SJSA1 (cell line): ENCODE measurements at places on chromosomes 12 and 14. TPM values are rescaled to one million over a fixed set of nuclear protein-coding genes. Genes with fewer than 3 reads are reported as not detected.

The RND1 gene
- not detected in 2 replicates for total RNA-seq

The LRP1-AS gene
- not detected in 2 replicates for total RNA-seq

The KCNA1 gene
- not detected in 2 replicates for total RNA-seq

The CCT2 gene
- 365 and 382 TPM in 2 replicates for total RNA-seq

The ADSS1 gene
- total RNA-seq, result 0.06 and 0.34 TPM in 2 replicates

The KRT6C gene
- not detected in 2 replicates for total RNA-seq

The STON2 gene
- total RNA-seq, result 0.08 TPM in 1 of 2 replicates, not detected in the other

The KCNK10 gene
- not detected in 2 replicates for total RNA-seq

The ADAM20 gene
- 0.37 TPM in 1 of 2 replicates, not detected in the other for total RNA-seq

The LPAR5 gene
- total RNA-seq, result not detected in 2 replicates

The SERPINA10 gene
- not detected in 2 replicates for total RNA-seq

The MED6 gene
- total RNA-seq, result 20.1 and 36.6 TPM in 2 replicates

The RNASE1 gene
- not detected in 2 replicates for total RNA-seq

The METTL25 gene
- total RNA-seq, result 7.2 and 15.0 TPM in 2 replicates

- H3K4me3 ChIP-seq, result no peak overlapping the region
- H3K27ac ChIP-seq, result no peak overlapping the region
- peaks cover 13% of the 10 kb centered on the region for H3K4me1 ChIP-seq
- no peaks in the 10 kb centered on the region for H3K27me3 ChIP-seq
- no peaks in the 10 kb centered on the region for H3K36me3 ChIP-seq
Observed at GRCh38 chr12:115174920-115175319, 490.9 kb upstream of the TBX3 start.

GRCh38 chr12:100171248-100171647 is 28.6 kb upstream of the BLTP3B start:
- H3K27me3 ChIP-seq, result no peaks in the 10 kb centered on the region
- no peaks in the 10 kb centered on the region for H3K36me3 ChIP-seq
- DNase-seq, result no peak
- H3K4me1 ChIP-seq, result no peaks in the 10 kb centered on the region

GRCh38 chr14:90604356-90604755 is 207.5 kb downstream of the CALM1 start:
- peaks cover 12% of the 10 kb centered on the region; the same call in 1 of the 2 replicates for H3K4me1 ChIP-seq
- H3K27me3 ChIP-seq, result no peaks in the 10 kb centered on the region
- no peak for DNase-seq
- no peak overlapping the region for H3K4me3 ChIP-seq

GRCh38 chr14:96876747-96877146 is 79.6 kb downstream of the VRK1 start:
- H3K27me3 ChIP-seq, result no peaks in the 10 kb centered on the region; the same call in 1 of the 2 replicates
- no peak overlapping the region for H3K27ac ChIP-seq
- H3K4me1 ChIP-seq, result no peaks in the 10 kb centered on the region
- peaks cover 2% of the 10 kb centered on the region; the same call in 1 of the 2 replicates for H3K36me3 ChIP-seq
- no peak overlapping the region for H3K4me3 ChIP-seq

DNA sequence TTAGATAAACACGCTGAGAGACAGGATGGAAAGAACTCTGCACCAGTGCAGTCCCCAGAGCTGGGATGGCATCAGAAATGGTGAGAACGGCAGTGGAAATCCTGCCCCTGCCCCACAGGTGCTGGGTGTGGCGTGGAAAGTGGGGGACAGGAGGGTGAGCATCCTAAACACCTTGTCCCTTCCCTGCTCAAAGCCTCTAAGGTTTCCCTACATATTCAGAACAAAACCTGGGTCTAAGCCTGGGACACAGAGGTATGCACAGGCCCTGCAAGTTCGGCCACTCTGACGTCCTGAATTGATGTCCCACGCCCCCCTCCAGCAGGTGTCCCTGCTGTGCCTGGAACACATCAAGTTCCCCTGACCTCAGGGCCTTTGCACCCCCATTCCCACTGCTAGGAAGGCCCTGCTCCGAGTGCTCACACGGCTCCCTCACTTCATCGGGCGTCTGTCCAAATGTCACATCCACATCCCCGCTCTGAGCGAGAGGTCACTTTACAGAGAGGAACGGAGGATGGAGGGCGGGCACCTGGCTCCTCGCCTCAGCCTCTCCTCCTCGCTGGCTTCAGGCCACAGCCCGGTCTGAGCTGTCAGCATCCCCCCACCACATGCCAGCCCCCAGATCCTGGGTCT is 38.5 kb upstream of the SFSWAP start:
- H3K36me3 ChIP-seq, result no peaks in the 10 kb centered on the region
- H3K27me3 ChIP-seq, result peaks cover 22% of the 10 kb centered on the region
- DNase-seq, result no peak
- no peak overlapping the region for H3K27ac ChIP-seq
- no peaks in the 10 kb centered on the region for H3K4me1 ChIP-seq
- no peak overlapping the region for H3K4me3 ChIP-seq

GRCh38 chr14:85088192-85088591 is 441.8 kb upstream of the FLRT2 start:
- H3K27me3 ChIP-seq, result no peaks in the 10 kb centered on the region
- no peak overlapping the region for H3K4me3 ChIP-seq

GRCh38 chr14:64788706-64789105 is 84.5 kb downstream of the PLEKHG3 start:
- peaks cover 38% of the 10 kb centered on the region for H3K4me1 ChIP-seq
- H3K4me3 ChIP-seq, result no peak overlapping the region
- no peak for DNase-seq
- H3K27me3 ChIP-seq, result no peaks in the 10 kb centered on the region
- no peaks in the 10 kb centered on the region for H3K36me3 ChIP-seq

DNA sequence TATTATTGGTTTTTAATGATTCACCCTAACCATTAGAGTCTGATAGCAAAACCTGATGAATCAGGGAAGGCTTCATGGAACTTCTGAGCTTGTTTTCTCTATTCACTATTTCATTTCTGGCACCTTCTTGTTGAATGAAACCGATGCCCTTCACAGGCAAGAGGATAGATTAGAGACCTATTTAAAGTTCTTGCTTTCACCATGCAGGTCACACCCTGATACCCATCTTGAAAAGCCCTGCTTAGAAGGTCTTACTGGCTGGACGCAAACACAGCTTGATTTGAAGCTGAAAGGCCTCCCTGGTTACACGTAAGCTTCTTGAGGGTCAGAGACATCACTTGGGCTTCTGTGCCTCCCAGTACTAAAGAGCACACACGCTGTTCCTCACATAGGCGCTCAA is 29.2 kb downstream of the TMEM229B start:
- H3K27ac ChIP-seq, result no peak overlapping the region
- no peaks in the 10 kb centered on the region for H3K27me3 ChIP-seq
- no peaks in the 10 kb centered on the region for H3K4me1 ChIP-seq
- H3K4me3 ChIP-seq, result no peak overlapping the region
- no peak for DNase-seq

DNA sequence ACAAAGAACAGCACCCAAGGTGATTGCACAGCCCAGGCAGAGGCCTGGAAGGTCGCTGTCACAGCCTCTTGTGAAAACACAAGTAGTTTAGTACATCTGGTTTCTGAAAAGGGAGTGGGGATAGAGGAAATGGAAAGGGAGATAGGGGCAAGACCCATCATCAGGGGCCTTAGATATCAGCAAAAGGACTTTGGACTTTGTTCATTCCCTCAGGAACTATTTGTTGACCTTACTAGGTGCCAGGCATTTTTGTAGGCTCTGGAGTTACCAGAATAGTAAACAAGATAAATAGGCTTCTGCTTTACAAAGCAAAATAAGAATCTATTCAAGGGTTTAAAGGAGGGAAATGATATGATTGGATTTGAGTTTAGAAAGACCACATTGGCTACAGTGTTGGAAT is 199.4 kb upstream of the CDKN3 start:
- H3K4me1 ChIP-seq, result no peaks in the 10 kb centered on the region
- no peaks in the 10 kb centered on the region for H3K27me3 ChIP-seq
- no peak for DNase-seq
- H3K36me3 ChIP-seq, result no peaks in the 10 kb centered on the region
- H3K27ac ChIP-seq, result no peak overlapping the region
- no peak overlapping the region for H3K4me3 ChIP-seq

DNA sequence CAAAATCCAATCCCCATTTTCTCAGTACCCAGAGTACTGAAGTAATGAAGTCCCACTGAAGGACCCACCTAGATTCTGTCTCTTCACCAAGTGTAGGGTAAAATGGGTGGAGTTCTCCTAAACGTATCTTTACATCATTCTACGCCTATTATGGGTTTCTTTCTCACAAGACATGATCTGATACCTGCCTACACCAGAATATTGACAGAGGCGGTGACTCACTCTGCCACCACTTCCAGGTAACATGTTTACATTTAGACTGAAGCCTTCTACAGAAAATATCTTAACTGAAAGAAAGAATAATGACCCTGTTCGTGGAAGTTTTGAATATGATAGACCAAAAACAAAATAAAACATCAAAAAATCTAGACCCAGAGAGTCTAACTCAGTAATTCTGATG is 89.8 kb downstream of the BTG1 start:
- DNase-seq, result no peak
- H3K27ac ChIP-seq, result no peak overlapping the region
- H3K4me3 ChIP-seq, result no peak overlapping the region
- H3K4me1 ChIP-seq, result peaks cover 15% of the 10 kb centered on the region

GRCh38 chr12:52171950-52172512 is 19.8 kb downstream of the KRT80 start:
- peaks cover 15% of the 10 kb centered on the region; the same call in 1 of the 2 replicates for H3K36me3 ChIP-seq
- H3K27ac ChIP-seq, result no peak overlapping the region
- no peak overlapping the region for H3K4me3 ChIP-seq
- no peaks in the 10 kb centered on the region for H3K27me3 ChIP-seq
- H3K4me1 ChIP-seq, result peaks cover 45% of the 10 kb centered on the region

DNA sequence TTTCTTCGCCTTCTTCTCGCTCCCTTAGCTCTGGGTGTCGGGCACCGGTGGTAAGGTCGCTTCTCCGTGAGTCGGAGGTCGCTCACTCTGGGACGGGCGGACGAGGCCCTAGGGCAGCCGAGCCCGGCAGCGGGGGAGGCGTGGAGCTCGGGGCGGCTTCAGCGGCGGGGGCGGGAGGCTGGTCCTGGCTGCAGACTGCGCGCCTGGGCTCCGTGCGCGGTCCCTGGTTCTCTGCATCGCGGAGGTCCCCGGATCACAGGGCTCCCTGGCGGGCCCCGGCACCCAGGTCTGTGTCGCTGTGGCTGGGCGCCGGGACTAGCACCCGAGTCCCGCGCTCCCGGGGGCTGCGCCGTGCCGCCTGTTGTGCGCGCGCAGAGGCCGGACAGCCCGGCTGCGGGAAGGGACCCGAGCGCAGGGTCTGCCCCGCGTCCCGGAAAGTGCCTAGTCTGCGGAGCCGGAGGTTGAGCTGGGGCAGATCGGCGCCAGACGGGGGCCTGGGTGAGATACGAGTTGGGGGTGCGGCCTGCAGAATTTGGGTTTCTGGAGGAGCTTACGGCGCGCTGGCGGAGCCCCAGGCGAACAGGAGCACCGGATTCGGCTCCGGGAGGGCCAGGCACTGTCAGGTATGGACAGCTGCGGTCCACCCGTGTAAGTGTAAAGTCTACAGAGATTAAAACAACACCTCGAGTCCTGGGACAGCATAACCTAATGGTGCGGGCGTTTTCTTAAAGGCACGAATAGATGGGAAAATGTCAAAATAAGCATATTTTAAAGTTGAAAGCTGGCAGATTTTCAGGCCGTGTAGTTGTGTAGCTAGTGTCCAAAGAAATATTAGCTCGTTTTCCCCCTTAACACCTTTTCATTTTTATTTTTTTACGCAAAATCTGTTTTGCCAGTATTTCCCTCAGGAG is 713 bp downstream of the FRMD6 start:
- H3K27ac ChIP-seq, result peak overlapping the region; percentile 97
- DNase-seq, result peak; percentile 45
- peak overlapping the region; percentile 78 for H3K4me3 ChIP-seq
- peaks cover 36% of the 10 kb centered on the region for H3K36me3 ChIP-seq
- peaks cover 34% of the 10 kb centered on the region for H3K4me1 ChIP-seq

- H3K4me1 ChIP-seq, result no peaks in the 10 kb centered on the region
- H3K4me3 ChIP-seq, result no peak overlapping the region
- H3K27ac ChIP-seq, result no peak overlapping the region
- no peaks in the 10 kb centered on the region for H3K36me3 ChIP-seq
Observed at GRCh38 chr12:66282244-66282643, 20.0 kb upstream of the HELB start.

GRCh38 chr14:34931206-34931605 is 51.6 kb upstream of the SRP54 start:
- no peak for DNase-seq
- H3K27ac ChIP-seq, result no peak overlapping the region
- no peaks in the 10 kb centered on the region for H3K36me3 ChIP-seq
- H3K27me3 ChIP-seq, result no peaks in the 10 kb centered on the region
- no peaks in the 10 kb centered on the region for H3K4me1 ChIP-seq
- no peak overlapping the region for H3K4me3 ChIP-seq

DNA sequence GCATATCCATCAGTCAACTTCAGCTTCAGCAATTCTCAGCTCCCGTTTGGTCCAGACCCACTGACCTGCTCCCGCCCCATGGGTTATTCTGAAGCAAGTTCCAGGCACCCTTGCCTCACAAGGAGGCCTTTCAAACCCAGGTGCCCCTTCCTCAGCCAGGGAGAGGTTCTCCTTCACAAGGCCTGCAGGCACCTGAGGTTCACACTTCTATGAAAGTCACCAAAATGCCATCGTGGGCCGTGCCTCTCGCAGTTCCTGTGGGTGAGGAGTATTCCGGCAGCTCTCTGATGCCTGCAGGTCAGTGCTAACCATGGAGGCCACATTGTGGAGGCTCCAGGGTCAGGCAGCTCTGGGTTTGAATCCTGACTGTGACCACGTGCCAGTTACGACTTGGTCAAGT is 40.2 kb upstream of the BCL7A start:
- H3K4me1 ChIP-seq, result no peaks in the 10 kb centered on the region
- H3K27ac ChIP-seq, result no peak overlapping the region
- H3K4me3 ChIP-seq, result no peak overlapping the region
- no peaks in the 10 kb centered on the region for H3K36me3 ChIP-seq
- DNase-seq, result no peak

- DNase-seq, result peak; percentile 69
- H3K27me3 ChIP-seq, result no peaks in the 10 kb centered on the region
- peak overlapping the region; percentile 74 for H3K4me3 ChIP-seq
- H3K27ac ChIP-seq, result peak overlapping the region; percentile 48
- peaks cover 26% of the 10 kb centered on the region for H3K4me1 ChIP-seq
Observed at GRCh38 chr12:42483521-42483790, 106.1 kb downstream of the PRICKLE1 start.

- no peak overlapping the region for H3K4me3 ChIP-seq
- H3K27ac ChIP-seq, result no peak overlapping the region
- H3K27me3 ChIP-seq, result no peaks in the 10 kb centered on the region
- peaks cover 22% of the 10 kb centered on the region for H3K4me1 ChIP-seq
- DNase-seq, result no peak
Observed at GRCh38 chr12:48782457-48783395, 6.2 kb downstream of the ADCY6 start.

DNA sequence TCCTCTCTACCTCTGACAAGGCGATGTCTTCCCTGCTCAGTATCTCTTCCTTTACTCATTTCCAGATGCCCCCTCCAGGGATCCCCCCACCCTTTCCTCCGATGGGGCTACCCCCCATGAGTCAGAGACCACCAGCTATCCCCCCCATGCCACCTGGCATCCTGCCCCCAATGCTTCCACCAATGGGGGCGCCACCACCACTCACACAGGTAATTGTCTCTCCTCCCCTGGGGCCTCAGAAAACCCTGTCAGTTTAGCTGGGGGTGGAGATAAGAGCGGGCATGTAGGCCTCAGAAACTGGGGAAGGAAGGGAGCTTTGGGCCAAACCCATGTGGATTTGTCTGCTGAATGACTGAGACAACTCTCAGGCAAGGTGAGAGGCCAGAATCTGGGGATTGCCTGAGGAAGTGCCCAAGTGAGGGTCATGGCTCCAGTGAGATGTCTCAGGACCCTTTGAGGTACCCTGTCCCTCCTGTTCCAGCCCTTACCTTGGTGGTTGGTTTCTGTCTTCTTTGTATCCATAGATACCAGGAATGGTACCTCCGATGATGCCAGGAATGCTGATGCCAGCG is 8.1 kb downstream of the PRPF40B start:
- H3K36me3 ChIP-seq, result no peaks in the 10 kb centered on the region
- H3K4me1 ChIP-seq, result peaks cover 10% of the 10 kb centered on the region
- H3K27me3 ChIP-seq, result no peaks in the 10 kb centered on the region
- H3K4me3 ChIP-seq, result no peak overlapping the region
